ENCODE measurements at places on chromosomes 7 and 10.

DNA sequence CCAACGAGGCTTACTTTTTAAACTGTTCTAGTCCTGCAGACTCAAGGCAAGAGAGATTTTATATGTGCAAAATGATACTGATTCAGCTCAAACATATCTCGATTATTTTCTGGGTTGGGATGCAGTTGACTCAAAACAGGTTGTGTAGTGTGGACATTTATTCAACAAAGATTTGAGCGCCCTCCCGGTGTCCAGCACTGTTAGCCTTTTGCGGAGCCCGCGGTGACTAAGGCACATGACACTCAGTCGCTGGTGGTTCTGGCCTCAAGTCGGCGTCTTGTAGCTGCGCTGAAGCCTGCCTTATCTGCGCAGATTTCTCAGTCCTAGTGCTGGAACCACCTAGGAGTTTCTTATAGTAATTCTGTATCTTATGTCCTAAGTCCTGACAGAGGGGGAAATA lies 938 bp upstream of the CADPS2 start:
- peak; percentile 70 for DNase-seq

GRCh38 chr10:114831186-114831867 lies 9.7 kb downstream of the FHIP2A start:
- DNase-seq, result no peak

DNA sequence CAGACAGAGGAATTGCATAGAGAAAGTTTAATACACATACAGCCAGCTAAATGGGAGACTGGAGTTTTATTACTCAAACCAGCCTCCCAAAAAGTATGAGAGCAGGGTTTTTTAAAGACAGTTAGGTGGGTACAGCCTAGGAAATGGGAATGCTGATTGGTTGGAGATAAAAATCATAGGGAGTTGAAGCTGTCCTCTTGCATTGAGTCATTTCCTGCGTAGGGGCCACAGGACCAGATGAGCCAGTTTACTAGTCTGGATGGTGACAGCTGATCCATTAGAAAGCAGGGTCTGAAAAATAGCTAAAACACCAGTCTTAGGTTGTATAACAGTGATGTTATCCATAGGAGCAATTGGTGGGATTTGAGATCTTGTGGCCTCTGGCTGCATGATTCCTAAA lies 76.1 kb upstream of the POM121L12 start:
- no peak for DNase-seq

GRCh38 chr10:58266003-58266825 lies 1.5 kb downstream of the IPMK start:
- DNase-seq, result peak; percentile 75

DNA sequence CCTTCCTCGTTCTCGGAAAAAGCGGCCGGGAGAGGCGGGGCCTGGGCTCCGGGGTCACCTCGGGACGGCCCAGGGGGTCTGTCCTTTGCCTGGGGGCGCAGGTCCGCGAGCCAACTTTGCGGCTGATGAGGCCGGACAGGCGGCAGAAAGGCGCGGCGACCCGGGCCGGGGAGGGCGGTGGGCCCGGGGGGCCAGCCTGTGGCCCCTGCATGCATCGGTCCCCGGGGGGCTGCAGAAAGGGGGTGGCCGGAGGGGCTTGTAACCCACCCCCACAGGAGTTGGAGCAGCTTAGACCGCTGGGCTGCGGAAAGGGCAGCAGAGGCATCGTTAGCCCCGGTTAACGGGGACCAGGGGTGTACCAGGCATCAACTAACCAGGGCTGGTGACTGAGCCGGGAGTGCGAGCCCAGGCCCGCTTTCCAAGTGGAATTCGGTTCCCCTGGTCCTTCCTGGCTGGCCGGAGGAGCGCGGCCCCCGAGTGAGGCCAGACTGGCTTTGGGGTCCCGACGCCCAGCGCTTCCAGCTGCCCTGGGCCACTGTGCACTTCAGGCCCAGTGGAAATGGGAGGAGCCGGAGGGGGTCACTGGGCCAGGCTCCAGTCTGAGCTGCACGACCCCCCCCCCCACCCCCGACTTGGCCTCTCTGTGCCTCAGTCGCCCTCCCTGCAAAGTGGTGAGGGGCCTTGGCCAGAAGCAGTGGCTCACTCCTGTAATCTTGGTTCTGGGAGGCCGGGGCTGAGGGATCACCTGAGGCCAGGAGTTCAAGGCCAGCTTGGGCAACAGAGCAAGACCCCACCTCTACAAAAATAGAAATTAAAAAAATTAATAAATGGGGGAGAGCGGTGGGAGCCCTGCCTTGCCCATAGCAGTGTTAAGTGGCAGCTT lies 919 bp downstream of the SLC29A4 start:
- no peak for DNase-seq

GRCh38 chr10:110764793-110765512 lies 106.8 kb upstream of the PDCD4 start:
- DNase-seq, result no peak

DNA sequence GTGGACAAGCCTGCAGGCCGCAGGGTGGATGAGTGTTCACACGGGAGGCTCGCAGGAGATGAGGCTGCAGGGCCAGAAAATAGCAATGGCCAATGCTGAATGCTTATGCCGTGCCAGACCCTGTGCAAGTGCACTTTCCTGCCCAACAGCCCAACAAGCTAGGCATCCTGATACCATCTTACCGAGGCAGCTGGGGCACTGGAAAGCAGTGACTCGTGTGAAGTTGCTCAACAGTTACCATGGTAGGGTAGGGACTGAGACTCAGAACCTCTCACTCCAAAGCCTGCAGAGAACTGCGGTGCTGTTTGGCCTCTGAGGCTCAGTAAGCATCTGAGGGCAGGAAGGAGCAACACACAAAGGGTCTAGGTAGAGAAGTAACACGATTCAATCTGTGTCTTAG lies 43.7 kb downstream of the JAZF1 start:
- DNase-seq, result no peak

DNA sequence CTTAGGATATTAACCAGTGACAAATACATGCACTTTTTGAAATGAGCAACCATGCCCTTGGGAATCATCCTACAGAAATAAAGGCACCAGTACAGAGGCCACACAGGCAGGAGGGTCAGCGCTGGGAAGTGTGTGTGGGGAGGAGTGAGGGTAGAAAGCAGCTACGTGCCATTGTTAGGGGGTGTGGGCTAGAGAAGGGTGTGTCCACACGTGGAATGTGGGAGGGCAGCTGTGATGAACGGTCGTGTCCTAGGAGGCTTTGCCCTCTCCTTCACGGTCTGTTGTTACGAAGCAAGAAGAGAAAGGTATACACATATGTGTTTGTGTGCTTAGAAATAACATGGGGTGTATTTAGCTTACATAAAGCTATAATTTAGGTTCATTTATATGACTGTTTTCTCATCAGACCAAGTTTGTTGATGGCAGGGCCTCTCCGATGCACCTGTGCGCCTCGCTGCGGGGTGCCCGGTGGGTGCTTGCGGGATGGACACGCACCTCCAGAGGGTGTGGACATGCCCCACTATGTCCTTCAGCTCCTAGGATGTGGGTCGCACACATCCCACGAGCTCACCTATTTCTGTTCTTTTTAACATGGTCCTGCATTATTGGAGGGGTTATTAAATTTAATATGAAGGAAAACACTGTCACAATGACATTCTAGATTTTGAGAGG lies 16.9 kb upstream of the GET4 start:
- no peak for DNase-seq

- no peak for DNase-seq
These were observed 2.2 kb downstream of the PDZD7 start for GRCh38 chr10:101028446-101029337.

- no peak for DNase-seq
These were observed 196.7 kb downstream of the SDK1 start for GRCh38 chr7:3497796-3498195.
